BE2C (cell line): ENCODE measurements at places on chromosomes 7 and 10.

- no peak for DNase-seq
These were observed 59.8 kb downstream of the PTEN start for GRCh38 chr10:87923233-87923632.

DNA sequence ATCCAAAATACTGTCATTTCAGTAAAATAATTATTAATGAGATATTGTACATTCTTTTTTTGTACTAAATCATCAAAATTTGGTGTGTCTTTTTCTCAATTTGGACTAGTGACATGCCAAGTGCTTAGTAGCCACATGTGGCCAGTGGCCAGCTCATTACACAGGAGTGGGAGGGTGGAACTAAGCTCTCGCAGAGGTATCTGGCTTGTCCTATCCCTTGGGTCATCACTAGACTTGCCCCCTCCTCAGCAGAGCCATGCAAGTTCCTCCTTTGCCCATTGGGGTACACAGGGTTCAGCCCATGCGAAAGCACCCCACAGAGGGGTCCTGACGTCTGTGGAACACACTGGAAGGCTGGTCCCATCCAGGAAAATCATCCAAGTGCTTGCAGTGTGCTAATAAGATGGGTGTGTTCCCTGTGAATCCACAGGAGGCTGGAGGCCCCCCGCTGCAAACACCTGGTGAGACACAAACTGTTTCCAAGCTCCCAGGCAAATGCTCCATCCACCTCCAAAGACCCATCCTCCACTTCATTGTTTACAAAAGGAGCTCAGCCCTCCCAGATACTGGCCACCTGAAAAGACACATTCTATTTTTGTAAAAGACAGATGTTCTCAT lies 1.3 kb downstream of the ARHGAP22 start:
- DNase-seq: no peak

DNA sequence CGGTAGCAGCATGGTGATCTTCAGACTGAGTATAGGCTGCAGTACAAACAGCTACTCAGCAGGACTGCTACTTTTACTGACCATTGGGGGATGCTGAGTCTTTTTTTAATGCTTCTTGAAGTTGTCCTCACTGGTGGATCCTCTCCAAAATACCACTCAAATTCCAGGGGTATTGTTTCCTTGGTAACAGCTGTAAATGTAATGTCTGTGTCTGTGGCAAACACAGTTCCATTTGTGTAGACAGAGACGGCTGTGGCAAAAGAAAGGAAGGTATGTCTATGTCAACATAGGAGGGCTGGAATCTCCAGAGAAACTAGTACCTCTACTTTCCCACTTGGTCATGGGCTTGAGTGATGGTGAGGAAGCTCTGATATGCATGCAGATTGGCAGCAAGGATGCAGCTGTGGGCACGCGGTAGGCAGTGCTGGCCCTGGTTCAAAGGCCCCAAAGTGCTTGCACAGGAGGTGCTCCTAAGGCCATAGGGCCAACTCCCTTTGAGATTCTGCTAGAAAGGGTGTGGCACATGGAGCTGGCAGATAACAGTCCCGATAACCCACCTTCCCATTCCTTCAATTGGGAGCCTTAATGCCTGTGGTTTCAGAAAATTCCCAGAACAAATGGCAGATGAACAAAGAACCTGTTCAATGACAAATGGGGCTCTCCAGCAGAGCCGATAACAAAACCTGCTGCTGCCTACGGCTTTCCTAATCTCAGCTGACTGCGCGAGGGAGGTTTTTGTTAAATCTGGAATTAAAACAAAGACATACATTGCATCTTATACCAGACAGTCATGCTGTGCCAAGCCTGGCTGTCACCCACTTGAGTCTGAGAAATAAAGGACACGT lies 43.0 kb downstream of the PKD1L1 start:
- DNase-seq: no peak

- DNase-seq: peak; percentile 26
These were observed 33.1 kb downstream of the DENND2A start for GRCh38 chr7:140607441-140607989.

- DNase-seq: no peak
These were observed 20.6 kb downstream of the SEPHS1 start for GRCh38 chr10:13327534-13327933.

DNA sequence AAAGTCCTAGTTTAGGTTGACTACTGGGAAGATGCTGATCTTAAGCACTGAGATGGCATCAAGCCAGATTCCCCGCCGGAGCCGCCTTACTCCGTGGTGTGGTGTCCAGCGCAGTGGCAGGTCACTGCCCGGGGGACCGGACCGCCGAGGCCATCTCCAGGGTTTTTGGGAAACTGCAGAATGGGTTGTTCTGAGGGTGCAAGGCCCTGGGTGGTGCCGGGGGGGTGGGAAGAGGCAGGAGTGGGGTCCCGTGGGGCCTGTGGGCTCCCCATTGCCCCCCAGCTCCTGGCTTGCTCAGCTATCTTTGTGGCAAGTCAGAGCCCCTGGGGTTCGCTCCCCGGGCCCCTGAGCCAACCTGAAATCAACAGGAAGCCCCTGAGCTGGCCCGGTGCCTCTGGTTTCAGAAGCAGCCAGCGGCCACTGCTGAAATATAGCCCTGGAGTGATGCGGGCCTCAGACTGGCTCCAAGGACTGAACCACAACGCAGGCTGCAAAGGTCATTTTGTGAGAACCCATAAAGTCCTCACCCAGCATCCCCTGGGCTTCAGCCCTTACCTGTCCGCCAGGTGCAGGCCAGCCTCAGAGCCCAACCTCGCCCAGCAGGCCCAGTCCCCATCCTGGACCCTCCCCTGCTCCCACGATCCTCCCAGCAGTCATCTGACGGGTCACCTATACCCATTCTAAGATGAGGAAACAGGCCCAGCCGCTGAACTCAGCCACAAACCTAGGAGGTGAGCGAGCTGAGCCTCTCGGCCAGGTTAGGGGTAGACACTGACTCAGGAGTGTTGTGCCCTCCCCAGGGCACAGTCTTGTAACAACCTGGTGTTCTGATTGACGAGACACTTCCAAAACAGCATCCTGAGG lies 102.7 kb downstream of the PDGFA start:
- DNase-seq: no peak

DNA sequence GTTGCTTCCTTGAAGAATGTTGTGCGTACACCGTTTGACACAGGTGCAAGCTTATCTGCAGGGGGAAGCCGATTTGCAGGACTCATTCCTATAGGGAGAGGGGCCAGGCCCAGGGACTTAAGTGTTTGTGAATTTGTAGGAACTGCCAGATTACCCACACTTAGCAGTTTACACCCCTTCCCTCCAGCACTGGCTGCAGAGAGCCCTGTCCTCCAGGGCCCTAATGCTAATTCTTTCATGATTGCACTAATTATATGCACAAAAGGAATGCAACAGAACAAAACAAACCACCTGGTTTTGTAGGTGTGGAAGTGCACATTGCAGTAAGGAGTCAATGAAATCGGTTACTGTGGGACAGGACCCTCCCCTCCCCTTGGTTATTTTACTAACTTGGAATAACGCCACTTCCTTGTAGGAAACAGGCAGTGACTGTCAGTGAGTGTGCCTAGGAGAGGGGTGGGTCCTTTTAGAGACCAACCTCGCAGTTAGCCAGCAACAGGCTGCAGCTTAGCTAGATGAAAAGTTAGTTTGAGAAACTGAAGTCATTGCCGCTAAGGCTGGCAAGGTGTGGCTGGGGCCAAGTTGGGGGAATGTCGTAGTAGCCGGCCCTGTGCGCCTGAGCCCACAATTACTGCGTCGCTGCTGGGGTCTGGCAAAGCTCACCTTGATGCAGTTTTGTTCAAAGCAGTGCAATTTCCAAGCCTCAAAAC lies 60.6 kb downstream of the CUX1 start:
- DNase-seq: no peak

GRCh38 chr10:103055105-103055504 lies 137.0 kb downstream of the CNNM2 start:
- DNase-seq: no peak

GRCh38 chr10:9853405-9854355 lies 1164.0 kb upstream of the CELF2 start:
- no peak for DNase-seq

- no peak for DNase-seq
These were observed 3.2 kb downstream of the FRMD4A start for GRCh38 chr10:14327527-14327926.

- no peak for DNase-seq
These were observed 42.6 kb upstream of the CFAP46 start for GRCh38 chr10:132984801-132985545.

DNA sequence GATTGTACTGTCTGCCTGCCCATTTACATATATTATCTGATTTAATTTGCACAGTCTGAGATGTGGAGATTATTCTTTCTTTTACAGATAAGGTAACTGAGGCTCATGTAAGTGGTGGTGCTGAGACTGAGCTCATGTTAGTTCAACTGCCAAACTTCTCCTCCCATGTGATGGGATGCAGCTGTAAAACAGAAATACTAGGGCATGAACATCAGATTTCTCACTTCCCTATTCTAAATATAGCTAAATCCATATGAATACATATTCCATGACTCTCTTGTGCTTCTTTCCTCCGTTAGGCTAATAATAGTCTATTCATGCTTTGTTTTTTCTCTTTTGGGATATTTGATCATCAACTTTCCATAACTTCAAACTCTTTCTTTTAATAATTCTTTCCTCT lies 84.7 kb downstream of the PTPRZ1 start:
- DNase-seq: no peak

DNA sequence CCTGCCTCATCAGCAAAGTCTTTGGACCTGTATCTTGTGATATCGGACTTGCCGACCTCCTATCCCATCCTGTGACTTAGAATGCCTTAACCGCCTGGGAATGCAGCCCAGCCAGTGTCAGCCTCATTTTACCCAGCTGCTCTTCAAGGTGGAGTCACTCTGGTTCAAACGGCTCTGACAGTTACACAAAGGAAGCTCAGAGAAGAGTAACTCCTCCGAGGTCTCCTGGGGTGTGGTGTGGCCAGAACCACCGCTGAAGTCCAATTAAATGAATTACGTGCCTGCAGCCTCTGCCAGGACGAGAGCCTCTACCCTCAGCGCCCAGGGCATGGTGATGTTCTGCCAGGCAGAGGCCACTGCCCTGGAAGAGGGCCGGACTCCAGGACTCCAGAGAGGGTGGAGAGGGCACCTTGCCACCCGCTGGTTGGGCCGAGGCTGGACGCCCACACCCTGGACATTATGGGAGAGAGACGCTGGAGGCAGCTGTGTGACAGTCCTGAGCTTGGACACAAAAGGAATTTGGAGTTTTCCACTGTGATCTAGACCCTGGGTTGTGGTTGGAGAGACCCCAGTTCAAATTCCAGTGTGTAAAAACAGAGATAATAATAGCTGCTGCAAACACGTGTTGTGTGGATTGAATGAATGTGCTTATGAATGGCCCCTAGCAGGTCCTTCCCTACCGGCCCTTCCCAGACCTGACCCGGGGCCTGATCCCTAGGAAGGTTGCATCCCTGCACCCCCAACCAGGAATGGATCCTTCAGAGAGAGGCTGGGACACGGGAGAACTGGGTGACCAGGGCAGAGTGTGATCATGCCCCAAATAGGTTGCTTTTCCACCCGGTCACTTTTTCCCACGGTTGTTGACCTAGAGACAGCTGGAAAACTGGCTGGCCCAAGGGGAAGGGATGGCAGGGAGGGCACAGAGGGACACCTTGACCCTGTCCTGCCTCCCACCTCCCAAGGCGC lies 37.8 kb upstream of the FZD9 start:
- DNase-seq: no peak

- no peak for DNase-seq
These were observed 402.0 kb upstream of the ZWINT start for GRCh38 chr10:56763090-56763489.

DNA sequence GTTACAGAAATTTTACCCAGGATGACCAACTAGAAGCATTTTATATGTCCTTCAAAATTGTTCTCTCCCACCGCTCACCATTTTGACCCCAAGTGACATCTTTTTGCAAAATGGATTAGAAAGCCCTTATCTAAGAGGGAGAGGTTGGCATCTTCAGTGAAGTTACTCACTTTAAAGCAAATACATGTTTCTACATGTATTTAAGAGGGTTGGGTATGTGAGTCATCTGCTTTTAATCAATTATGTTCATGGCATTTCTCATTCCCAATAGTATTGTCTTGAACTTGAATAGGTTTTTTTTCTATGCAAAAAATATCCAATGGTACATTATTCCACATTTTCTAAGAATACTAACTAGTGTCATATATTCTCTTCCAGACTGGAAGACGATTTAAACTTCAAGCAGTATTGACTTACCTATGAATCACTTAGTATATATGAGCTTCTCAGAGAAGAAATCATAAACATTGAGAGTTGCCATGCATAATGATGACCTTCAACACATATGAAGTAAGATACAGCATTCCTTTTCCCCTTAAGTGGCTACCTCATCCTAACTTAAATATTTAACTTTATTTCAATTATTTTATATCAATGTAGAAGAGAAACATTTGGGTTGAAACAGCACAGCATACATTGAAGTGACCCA lies 132.8 kb downstream of the POLR1F start:
- no peak for DNase-seq

DNA sequence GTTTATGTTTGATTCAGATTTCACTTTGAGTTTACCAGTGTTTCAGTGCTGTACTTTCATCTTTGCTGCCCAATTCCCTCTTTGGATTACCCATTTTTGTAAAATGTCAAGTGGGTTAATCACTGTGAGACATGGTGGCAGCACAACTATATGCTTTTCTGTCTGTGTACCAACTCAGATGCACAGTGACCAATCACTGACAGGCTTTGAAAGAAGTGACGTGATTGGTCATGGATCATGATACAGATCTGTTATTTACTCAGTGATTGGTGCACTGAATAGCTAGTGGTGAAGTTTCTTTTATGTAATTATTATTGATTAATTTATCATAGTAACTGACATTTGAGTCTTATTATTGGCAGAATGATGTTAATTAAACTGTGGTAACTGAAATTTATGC lies 126.9 kb downstream of the SDK1 start:
- no peak for DNase-seq

DNA sequence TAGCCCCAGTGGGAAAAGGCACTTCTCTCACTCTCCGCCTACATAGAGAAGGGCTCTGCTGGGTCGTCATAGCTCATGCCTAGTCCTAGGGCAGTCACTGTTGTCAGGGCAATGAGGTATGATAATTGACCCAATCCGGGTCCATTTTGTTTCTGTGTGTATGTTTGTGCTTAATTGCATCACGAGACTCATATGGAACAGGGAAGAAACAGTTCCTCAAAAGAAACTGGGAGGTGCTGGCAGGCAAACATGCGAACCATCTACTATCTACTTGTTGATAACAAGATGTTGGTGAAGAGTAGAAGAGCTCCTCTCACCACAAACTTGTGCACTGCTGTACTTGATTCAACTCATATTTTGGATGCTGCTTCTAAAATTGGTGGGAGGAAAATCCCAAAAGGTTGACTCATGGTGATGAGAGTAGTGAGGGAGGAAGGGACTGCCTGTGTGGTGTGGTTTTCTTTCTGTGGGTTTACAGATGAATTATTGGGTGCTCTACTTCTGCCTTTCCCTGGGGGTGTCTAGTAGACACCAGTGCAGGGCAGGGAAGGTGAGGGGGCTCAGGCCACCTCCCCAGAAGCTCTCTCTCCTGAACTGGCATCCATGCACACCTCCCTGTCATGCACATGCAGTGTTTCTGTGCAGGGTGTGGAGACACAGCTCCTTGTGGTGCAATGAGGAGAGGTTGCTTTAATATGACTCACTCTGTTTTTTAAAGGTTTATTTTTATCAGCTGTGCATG lies 29.4 kb downstream of the LSMEM1 start:
- no peak for DNase-seq
